ENCODE measurements at places on chromosomes 7 and 10.

GRCh38 chr7:122155566-122155965, 11.5 kb upstream of the AASS start:
- DNase-seq: no peak

- no peak for DNase-seq
Observed at GRCh38 chr10:61919646-61920215, 18.2 kb downstream of the ARID5B start.

GRCh38 chr7:111671927-111672326, 109.6 kb upstream of the IMMP2L start:
- DNase-seq: no peak

- no peak for DNase-seq
Observed at GRCh38 chr7:140384894-140385545, 13.3 kb downstream of the SLC37A3 start.
